ENCODE measurements at places on chromosomes 3 and 15.

- DNase-seq, result no peak
Observed at GRCh38 chr3:37478721-37479210, 304.4 kb upstream of the LRRFIP2 start.

DNA sequence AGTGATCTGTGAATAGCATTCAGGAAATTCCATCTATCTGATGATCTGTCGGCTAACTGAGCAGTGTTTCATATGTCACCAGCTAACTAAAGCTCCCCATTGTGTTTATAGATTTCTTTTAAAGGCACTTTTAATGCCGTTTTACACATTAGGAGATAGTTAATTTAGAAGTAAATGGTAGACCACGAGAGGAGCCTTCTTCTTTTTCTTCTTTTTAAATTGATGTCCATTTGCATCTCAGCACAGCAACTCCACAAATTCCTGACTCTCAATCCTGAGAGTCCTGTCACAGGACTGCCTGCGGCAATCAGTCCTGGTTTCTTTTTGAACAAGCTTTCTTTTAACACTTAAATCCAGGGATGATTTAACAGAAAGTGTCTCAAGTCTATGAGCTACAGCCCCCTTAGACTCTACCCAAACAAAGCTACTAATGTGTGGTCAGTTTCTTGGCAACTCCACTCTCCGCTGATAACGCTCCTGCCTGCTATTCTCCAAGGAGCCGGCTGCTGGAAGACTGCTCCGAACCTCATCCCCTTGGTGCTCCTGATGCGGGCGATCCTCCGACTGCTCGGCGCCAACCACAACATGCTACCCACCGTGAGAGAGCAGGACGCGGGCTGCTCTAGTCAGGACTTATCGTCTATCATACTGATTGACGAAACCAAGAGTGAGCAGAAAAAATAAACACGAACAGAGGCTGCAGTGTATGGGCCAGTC lies 421.4 kb downstream of the MECOM start:
- DNase-seq, result no peak

DNA sequence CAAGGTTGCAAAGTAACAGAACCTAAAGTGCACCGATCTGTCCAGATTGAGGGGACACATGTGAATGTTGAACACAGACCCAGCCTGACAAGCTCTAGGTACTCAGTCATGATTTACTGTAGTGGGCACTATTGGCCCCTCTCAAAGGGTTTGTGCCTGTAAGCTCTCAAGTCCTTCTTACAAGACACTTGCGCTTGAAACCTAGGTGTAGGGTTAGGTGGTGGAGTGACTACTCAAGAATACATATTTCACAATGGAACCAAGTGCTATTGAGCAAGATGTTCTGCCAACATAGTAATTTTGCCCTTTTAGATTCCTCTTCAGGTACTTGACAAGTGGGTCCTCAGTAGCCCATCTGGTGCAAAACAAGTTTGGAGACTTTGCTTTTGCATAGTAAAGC lies 169.9 kb downstream of the AKAP13 start:
- DNase-seq, result no peak

DNA sequence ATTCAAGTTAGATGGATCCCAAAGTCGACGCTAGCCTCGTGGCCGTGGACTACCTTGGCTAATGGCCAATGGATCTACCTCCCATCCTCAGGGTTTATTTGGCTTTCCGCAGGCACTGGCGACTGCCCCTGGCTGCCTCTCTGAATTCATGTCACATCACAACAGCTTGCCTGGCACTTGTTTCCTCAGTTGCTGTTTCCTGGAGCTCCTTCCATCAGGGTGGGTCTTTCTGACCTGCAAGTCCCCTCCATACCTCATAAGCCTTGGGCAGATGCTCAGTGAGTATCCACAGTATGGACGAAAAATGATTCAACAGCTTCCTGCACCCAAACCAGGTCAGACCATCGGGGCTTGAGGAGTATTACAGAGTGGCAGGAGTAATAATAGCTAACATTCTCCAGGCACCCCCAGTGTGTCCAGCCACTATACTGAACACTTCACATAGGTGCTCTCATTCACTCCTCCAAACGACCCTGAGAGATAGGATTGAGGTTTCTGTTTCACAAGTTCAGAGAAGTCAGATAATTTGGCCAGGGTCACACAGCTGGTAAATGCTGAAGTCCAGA lies 311.5 kb downstream of the TLE3 start:
- DNase-seq, result no peak

- DNase-seq, result no peak
Observed at GRCh38 chr3:3771567-3771966, 27.7 kb upstream of the LRRN1 start.

DNA sequence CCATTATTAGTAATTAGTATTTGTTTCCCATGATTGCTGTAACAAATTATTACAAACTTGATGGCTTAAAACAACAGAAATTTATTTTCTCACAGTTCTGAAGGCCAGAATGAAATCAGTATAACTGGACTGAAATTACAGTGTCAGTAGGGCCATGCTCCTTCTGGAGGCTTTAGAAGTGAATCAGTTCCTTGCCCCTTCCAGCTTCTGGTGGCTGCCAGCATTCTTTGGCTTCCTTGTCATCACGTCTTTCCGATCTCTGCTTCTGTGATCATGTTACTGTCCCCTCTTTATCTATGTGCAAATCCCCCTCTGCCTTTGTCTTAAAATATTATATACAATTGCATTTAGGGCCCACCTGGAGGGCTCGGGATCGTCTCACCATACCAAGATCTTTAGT lies 92.0 kb downstream of the FOXB1 start:
- no peak for DNase-seq

- no peak for DNase-seq
Observed at GRCh38 chr15:65903296-65904073, 34.2 kb downstream of the RAB11A start.

- DNase-seq, result no peak
Observed at GRCh38 chr3:105606016-105606415, 239.3 kb downstream of the ALCAM start.

- DNase-seq, result no peak
Observed at GRCh38 chr3:132847849-132848625, 125.8 kb upstream of the NPHP3 start.

GRCh38 chr3:48402907-48403306 lies 27.0 kb downstream of the PLXNB1 start:
- DNase-seq, result no peak

DNA sequence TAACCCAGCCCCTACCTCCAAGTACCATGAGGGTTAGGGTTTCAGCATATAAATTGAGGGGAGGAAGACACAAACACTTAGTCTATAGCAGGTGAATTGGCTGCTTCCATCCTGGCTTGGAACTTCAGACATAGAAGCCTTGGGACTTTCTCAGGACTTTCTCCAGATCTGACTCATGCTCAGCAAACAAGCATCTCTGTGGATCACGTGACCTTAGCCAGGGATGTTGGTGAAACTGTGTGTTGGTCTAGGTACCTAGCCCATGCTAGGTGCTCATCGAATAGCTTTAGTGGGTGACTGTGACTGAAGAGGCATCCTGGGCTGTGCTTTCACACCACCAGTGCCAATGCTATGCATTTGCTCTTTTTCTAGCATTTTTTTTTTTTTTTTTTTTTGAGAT lies 58.9 kb downstream of the CD47 start:
- no peak for DNase-seq

DNA sequence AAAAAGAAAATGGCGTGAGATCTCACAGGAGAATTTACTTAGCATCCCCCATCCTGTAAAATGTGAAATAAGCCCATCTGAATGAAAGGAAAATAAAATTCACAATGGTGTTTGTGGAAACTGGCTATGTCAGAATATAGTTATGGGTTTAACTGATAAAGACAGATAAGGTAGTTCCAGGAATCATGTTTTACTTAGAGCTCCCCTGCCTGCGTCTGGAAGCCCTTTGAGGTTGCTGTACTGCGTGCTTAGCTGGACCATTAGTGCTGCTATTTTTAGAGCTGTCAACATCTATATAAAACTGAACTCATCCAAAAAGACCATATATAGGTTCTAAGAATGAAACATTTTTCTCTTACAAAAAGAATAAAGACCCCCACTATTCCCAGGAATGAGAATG lies 130.8 kb downstream of the LSAMP start:
- no peak for DNase-seq

GRCh38 chr3:167866331-167866730 lies 130.8 kb downstream of the SERPINI1 start:
- DNase-seq, result no peak

DNA sequence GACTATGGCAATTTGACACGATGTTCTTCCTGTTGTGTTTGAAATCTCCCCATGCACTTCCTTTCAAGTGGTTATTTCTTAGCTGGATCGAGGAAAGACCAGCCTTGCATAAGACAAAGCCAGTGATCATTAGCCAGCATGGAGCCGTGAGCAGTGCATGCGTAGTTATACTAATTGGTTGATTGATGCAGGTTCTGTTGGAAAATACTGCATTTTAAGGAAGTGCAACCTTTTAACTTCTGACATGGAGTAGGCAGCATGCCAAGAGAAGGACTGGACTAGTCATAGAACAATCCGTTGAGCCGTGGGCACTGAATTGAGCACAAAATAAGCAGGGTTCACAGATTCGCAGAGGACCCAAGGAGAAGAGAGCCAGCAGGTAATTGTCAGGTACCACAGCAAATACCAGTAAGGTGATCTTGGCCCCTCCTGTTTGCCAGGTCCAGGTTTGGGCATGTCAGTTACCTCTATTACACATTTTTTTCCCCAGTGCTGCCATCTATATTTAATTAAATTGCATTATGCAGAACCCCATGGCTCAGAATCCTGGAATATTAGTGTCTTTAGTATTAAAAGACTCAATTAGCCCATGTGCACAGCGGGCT lies 29.0 kb upstream of the BCL6 start:
- no peak for DNase-seq

- DNase-seq, result no peak
Observed at GRCh38 chr15:67180514-67181191, 73.8 kb downstream of the AAGAB start.

DNA sequence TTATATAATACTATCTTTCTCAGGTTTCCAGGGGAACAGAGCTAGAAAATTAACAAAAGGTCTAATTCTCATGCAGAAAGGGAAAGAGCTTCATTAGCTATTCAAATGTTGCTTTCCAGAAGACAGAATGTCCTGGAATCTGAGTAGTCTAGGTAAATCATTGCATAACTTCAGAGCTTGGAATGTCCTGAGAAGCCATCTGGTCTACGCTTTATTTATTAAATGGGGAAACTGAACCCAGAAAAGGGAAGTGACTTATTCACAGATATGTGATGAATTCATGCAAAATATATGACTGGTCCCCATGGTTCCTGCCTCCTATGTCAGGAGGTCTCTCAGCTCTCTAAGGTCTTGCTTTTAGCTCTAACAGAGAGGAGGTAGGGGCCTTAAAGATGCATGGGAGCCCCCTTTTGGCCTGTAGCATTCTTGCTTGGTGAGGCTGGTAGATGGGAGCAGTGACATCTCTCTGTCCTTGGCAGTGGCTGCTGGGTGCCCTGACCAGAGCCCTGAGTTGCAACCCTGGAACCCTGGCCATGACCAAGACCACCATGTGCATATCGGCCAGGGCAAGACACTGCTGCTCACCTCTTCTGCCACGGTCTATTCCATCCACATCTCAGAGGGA lies 99.2 kb downstream of the CEMIP start:
- no peak for DNase-seq

GRCh38 chr15:93146196-93146595 lies 57.2 kb upstream of the RGMA start:
- no peak for DNase-seq

DNA sequence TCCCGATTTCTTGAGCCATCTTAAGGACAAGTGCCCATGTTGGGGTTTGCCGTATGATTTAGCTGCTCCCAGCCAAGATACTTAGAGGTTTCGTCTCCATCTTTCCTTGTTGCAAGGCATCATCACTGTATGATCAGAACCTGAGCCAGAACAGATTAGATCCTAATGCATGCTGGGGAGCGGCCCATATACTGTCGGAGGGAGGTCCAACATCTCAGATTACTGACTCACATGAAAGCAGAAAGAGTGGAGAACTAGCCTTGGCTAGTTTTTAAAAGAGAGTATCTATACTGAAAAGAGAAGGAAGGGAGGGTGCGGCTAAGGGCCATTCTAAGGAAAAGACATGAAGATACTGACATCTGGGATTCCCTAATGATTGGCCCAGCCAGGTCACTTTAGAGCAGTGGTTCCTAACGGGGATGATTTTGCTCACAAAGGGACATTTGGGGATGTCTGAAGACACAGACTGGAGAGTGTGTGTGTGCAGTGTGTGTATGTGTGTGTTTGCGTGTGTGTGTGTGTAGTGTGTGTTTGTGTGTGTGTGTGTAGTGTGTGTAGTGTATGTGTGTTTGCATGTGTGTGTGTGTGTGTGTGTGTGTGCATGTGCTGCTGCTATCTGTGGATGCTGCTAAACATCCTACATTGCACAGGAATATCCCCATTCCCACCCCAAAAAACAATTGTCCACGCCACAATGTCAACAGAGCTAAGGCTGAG lies 12.3 kb upstream of the LYSMD4 start:
- DNase-seq, result no peak

- DNase-seq, result no peak
Observed at GRCh38 chr3:64049136-64049535, 25.8 kb upstream of the PSMD6 start.

GRCh38 chr15:44298878-44299277 lies 10.4 kb downstream of the GOLM2 start:
- DNase-seq, result no peak

DNA sequence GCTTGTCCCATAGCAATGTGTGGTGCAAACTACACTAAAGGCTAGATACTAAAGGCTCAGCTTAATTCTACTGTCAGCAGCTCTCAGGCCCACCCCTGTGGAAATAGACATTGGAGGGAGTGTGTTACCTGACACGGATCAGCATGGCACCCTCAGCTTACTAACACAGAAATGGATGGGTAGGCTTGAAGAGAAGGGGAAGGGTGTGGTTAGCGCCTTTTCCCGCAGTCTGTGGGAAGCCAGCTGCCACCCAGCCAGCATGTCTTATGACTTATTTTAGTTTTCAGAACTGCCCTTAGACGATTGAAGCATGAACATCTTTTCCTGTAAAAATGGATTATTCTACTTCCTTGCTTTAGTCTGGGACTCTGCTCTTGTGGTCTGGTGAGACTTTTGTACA lies 25.8 kb upstream of the ADPGK start:
- DNase-seq, result no peak

DNA sequence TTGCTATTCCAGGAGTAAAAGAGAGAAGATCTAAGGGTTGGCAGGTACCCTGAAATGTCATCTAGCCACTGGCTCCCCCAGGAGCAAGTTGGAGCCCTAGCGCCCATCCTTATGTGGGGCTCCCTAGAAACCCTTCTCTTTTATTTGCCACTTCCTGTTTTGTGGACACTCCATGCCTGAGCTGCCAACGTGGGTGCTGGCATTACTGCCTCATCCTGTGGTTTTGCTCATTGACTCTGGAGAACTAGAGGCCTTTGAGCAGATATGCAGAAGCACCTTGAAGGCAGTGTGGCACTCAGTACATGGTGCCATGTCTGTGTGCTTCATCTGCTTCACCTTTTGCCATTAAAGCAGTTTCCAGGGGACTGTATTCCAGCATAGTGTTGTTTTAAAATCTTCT lies 8.1 kb downstream of the EDEM1 start:
- DNase-seq, result no peak

DNA sequence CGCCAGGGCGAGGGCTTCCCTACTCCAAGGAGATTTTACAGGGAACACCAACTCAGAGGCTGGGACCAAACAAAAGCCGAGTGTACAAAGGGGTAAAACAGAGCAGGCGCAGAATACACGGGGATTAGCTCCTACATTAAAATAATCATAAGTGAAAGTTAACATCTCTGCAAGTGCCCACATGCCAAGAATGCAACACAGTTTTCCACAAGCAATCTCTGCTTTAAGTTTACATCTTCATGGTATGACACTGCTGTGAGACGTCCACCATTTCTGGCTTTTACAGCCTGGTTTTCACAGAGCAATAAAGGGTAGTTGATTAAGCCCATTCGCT lies 500 bp upstream of the VGLL3 start:
- no peak for DNase-seq

- DNase-seq, result no peak
Observed at GRCh38 chr3:30302027-30302426, 304.4 kb upstream of the TGFBR2 start.

Measured in SHP77 treated with DMSO at 0.1 percent for 48 hours (cell line).